ENCODE measurements at places on chromosomes 12 and 14.

DNA sequence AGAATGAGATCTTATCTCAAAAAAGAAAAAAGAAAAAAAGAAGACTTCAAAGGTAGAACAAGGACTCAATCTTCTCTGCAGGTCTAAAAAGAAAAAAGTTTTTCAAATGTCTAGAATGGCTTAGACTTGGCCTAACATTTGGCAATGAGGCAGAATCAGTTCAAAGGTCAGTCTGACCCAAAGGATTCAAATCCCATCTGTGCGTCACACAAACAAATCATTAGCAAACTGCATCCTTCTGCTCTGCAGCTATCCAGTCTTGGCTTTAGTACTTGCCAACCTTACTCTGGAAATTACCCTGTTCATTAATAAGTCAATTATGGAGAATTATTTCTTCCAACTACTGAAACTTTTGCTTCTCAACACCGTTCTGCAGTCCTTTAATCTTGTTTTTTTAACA is 3.1 kb downstream of the YAF2 start:
- DNase-seq = no peak

DNA sequence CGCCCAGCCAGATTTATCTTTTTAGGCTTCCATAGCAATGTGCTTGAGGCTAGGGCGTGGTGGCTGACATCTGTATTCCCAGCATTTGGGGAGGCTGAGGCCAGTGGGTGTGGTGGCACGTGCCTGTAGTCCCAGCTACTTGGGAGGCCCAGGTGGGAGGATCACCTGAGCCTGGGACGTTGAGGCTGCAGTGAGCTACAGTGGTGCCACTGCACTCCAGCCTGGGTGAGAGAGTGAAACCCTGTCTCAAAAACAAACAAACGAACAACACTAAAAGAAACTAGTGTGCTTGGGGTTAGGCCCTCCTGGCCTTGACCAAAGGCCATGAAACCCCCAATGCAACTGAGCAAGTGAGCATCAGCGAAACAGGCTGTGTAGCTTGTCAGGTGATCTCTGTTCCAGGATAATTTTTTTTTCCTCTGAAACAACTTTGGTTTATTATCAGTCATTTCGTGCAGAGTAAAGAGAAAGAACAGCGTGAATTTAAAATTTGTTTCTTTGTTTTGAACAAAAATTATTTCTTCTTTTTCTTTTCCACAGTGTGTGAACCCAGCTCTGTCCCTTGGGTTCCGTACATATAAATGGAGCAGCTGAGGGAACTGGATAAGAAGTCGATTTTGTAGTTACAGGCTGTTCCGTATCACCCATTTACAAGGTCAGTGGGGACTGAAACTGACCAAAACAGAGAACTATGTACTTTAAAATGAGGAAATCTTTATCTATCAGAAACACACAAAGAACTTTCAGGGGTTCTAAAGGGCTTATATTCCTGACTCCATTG is 8.8 kb upstream of the TUBA1C start:
- no peak for DNase-seq

GRCh38 chr14:80941241-80942185 is at the start of gene CEP128:
CEP128 (minus strand) TSS chr14:80941738.
- DNase-seq = peak; percentile 98

GRCh38 chr12:52946797-52947547 is 1.9 kb upstream of the KRT18 start:
- no peak for DNase-seq

DNA sequence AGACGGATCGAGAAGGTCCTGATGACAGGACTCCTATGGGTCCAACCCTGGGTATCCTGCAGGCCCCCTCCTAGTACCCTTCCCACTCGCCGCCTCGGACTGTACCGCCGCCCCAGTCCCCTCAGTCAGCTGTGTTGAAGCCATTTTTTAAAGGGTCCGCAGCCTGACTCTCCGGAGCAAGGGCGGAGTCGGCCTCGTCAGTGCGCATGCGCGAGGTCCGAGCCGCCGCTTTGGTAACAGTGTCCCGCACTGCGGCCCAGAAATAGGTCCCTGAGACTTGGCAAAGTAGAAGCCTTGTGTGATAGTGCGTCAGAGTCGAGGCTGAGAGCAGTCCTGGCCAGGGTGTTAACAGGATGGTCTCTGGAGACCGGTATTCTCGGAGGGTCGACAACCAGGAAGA is 769.0 kb upstream of the ALG10B start:
- DNase-seq = no peak

GRCh38 chr14:105015242-105015641 is 5.6 kb downstream of the CDCA4 start:
- DNase-seq = no peak

GRCh38 chr12:94297876-94298505 is 149.6 kb downstream of the PLXNC1 start:
- no peak for DNase-seq

DNA sequence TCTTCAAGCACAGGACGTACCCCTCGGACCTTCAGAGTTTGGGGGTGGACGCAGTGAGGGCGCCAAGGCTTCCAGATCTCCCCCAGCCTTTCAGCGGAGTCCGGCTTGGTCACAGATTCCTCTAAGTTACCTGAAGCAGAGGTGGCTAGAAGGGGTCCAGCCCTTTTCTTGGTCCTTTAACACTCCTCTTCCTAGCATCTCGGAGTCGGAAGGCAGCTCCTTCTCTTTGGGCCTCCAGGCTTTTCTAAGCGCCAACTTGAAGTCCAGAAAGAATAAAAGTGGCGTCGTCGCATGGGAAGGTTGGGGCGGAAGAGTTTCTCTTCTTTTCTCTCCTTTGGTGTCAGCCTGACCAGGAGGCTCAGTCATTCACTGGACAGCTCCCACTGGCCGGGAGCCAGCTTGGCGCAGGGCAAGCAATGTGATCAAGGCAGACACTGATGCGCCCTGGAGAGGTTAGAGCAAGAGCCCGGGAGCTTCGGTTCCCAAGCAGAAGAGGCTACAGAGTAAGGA is 9.6 kb downstream of the OR6S1 start:
- DNase-seq = no peak

GRCh38 chr12:47577206-47577989 is 128.4 kb downstream of the RPAP3 start:
- no peak for DNase-seq

DNA sequence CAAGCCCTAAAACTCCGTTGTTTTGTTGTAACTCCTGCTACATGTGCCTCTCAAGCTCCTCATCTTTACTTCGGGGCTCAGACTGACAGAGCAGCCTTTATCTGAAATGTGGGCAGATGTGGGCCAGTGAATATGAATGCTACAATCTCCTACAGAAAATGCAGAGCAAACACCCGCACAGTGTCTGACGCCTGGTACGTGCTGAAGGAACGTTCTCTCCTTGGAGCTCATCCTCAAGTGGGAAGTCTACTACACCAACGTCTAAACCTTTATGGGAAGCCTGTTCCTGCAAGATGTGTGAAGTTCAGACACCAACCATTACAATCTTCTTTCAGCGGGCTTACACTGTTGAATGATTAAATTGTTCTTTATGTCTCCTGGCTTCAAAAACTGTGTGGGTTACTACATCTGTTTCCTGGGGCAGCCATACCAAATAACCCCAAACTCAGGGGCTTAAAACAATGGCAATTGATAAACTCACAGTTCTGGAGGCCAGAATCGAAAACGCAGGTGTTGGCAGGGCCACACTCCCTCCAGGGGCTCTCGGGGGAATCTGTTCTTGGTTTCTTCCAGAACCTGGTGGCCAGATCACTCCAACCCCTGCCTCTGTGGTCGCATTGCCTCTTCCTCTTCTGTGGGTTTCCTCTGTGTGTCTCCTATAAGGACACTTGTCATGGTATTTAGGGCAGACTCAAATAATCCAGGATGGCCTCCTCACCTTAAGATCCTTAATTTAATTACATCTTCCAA is 179.7 kb upstream of the PLXNC1 start:
- no peak for DNase-seq

- peak; percentile 34 for DNase-seq
These were observed 3.8 kb downstream of the AQP6 start for GRCh38 chr12:49976557-49976956.

DNA sequence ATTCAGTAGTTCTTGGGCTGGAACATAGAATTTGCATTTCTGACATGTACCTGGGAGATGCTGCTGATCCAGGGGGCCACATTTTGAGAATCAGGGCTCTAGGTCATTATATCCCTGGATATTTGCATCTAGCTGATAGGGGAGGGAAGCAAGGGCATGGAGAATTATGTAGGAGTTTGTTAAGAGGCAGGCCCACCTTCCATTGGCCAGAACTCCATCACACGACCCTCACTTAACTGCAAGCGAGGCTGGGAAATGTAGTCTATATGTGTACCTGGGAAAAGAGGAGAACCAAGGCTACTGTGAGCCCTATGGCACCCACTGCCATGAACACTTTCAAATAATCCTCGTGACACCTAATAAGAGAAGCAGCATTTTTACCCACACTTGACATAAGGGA is 657.6 kb downstream of the MED13L start:
- DNase-seq = no peak

GRCh38 chr12:121814429-121815119 is 10.8 kb downstream of the SETD1B start:
- no peak for DNase-seq

DNA sequence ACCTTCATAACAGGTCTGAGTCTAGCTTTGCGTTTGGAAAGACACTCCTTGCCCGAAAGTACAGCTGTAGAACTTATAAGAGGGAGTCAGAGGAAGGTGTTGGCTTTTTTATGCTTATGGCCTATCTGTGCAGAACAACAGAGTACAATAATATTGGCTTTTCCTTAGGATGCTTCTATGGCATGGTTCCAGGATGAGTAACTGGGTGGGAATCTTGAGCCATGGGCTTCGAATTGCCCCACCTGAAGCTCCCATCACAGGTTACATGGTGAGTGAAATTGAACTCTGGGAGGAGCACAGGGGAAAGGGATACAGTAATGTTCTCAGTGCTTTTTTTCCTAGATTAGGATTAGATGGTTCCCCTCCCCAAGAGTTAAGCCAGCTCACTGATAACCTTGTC is 13.0 kb downstream of the PARP2 start:
- DNase-seq = no peak

DNA sequence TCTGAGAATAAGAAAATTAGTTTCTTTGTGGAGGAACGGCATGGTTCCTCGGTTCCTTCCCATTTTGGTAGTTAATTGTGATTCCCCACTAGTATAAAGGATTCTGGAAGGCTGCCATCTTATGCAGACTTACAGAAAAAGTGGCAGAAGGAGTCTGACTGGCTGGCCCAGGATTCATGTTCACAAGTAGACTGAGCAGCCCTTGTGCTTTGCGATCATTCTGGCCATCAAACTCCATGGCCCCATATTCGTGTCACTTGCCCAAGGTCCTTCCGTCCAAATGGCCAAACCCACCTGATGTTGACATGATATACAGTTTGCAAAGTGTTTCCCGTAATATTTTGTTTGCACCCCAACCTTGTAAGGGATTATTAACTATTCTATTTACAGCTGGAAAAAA is 297.2 kb upstream of the AMIGO2 start:
- no peak for DNase-seq

DNA sequence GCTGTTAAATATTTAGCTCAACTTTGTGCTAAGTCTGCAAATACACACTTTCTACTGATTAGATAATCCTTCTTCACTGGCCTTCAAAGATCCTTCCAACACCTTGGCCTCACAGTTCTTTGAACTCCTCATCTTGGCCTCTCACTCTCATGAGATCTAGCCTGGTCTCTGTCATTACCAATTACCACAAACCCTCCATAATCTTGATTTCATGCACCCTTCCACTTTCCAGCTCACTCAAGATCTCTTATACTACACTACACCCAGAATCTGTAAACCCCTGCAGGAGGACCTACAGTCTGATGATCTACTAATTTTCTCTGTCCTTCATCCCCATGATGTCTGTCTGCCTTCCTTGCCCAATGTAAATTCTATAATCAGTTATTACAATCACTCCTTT is 71.1 kb downstream of the DUSP16 start:
- no peak for DNase-seq

- DNase-seq = no peak
These were observed 75.1 kb downstream of the DCAF5 start for GRCh38 chr14:69077841-69078240.

- no peak for DNase-seq
These were observed 157.4 kb downstream of the KLHL28 start for GRCh38 chr14:44804391-44804790.

DNA sequence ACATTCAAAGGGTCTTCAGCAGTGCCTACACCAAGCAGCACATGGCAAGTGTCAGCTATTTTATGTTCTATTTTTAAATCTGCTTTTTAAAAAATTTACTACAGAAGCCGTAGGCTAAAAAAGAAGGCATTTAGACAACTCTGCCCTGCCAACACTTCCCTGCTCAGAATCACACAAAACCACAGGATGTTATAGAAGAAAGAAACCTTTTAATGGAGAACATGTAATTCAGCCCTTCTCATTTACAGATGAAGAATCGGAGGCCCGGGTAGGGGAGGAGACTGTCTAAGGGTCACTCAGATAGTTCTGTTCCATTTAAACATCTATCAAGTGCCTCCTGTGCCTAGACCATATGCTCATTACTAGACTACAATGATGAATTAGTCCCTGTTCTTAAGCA is 171.8 kb upstream of the NTF3 start:
- no peak for DNase-seq

- DNase-seq = no peak
These were observed 4.9 kb downstream of the OTX2 start for GRCh38 chr14:56805201-56805991.

DNA sequence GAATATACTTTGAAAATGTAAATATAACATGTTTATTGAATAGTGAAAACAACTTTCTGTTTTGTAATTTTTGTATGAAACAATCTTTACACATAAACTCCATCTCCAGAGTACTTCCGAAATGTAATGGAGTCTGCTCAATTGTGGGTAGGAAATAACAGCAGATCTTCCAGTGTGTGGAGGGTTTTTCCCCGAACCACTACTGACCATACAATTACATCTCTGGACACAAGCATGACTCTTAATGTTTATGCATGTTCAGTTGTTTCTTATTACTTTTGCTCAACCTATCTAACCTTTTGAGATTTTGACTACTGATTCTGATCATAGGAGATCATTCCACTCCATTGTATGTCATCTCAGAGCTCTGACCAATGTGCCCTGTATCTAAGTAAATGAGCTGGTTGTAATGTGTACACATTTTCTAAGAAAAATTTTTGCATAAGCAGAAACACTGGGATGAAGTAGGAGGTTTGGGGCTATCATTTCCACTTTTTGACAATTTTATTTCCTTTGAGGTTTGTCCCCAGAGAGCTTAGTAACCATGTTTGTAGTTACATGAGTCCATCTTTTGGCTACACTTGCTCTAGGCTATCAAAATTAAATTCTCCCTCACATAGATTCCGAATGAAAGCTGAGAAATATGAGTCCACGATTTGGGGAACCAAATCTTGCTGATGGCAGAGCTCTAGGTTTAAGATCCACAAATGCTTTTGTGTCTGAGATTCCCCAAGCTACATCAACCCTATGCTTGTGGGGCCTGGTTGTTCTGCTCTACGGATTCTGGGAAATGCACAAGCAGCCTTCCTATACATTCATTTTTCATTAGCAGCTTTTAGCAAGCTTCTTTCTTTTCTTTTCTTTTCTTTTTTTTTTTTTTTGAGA is 21.4 kb upstream of the CLEC4D start:
- peak; percentile 60 for DNase-seq

DNA sequence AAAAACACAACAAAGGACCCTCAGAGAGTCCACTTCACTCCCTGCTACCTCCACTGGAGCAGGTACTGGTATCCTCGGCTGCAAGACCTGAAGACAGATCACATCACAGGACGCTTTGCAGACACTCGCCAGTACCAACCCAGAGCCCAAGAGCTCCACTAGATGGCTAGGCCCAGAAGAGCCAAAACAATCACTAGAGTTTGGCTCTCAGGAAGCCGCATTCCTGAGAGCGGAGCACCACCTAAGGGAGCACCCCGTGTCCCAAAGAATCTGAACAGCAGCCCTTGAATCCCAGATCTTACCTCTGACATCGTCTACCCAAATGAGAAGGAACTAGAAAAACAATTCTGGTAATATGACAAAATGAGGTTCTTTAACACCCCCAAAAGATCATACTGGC is 399.8 kb downstream of the RAD51B start:
- no peak for DNase-seq
